Stimulated activated CD4-positive, alpha-beta T cell treated with anti-CD3 and anti-CD28 coated beads, Interleukin-2, amount 100 ng/mL, for 24 hours (primary cell): ENCODE measurements at places on chromosomes 5 and 9.

DNA sequence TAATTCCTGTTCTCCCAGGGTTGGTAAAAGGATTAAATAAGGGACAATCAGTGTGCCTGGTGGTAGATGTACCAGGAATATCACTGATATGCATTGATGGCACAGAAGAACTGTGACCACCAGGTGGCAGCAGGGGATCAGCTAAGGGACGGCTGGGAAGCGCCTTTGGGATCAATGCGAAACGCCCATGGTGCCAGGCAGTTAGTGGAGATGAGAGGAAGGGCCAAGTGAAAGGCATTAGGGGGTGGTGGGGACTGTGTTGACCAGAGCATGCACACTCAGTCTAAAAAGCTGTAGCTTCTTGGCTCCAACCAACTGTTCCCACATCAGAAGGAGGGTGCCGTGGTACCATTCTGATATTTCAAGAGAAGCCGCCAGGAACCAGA, 55.6 kb downstream of the ARHGEF37 start:
- DNase-seq: peak; percentile 12

DNA sequence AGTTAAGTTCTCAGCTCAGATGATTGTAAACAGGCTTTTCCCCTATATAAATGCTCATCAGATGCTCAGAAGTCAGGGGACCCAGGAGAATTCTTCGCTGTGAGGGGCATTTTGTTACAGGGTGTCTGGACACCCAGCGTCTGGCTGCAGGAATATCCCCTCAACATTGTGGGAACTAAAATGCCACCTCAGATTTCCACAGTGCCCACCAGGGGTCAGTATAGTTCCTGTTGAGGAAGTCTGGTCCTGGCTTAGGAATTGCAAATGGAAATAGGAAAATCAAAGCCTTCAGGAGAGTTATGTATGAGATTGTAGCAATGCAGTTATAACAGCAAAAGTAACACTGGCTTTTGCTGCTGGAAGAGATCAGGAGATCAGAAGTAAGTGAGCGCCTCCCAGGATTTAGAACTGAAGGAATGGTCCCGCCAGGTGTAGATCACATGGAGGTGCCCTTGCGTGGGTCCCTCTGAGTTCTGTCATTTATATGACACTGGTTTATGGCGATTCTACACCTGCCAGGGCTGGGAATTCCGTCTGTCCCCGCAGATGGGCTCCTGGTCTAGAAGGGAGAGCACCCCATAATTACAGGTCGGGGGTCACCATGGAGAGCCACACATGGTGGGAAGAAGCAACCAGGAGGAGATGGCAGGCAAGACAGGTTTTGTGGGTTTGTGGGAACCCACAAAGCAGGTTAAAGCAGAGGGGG, 47.1 kb upstream of the CTSL start:
- DNase-seq: peak; percentile 45

GRCh38 chr9:88462191-88462590, 72.8 kb upstream of the NXNL2 start:
- DNase-seq: no peak

- no peak for DNase-seq
Observed at GRCh38 chr9:129184596-129185122, 6.6 kb upstream of the IER5L start.
